Activated T-cell treated with anti-CD3 and anti-CD28 coated beads, Interleukin-2, amount 50 U/mL, for 4 hours (primary cell): ENCODE measurements at places on chromosomes 5 and 9.

GRCh38 chr5:135478938-135479337 is 26.8 kb upstream of the TIFAB start:
- DNase-seq, result no peak

- no peak for DNase-seq
Observed at GRCh38 chr5:74372502-74373064, 267.9 kb downstream of the ENC1 start.

DNA sequence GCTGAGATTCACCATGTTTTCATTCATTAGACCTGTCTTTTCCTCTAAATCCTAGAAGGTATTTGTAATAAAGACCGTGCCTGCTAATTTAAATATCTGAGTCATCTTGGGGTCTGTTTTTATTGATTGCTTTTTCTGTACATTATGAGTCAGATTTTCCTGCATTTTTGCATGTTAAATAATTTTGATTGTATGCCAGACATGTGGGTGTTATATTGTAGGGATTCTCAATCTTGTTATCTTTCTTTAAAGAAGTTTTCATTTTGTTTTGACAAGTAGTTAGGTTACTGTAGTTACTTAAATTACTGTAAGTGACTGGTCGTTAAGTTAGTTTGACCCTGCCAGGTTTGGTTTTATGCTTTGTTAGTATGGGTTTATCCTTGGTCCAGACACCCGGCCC is 35.1 kb downstream of the EXOSC2 start:
- no peak for DNase-seq

GRCh38 chr9:14693251-14693861 is at the start of gene ZDHHC21:
TSS of gene ZDHHC21 (minus strand) at chr9:14693432. CDS start at chr9:14674340, 19,092 bp downstream.
- no peak for DNase-seq

- no peak for DNase-seq
Observed at GRCh38 chr9:74867483-74867882, 20.2 kb downstream of the TRPM6 start.

GRCh38 chr5:94353605-94354004 is 264.8 kb downstream of the KIAA0825 start:
- DNase-seq, result no peak

- no peak for DNase-seq
Observed at GRCh38 chr5:115541611-115542010, 3.0 kb downstream of the FEM1C start.

DNA sequence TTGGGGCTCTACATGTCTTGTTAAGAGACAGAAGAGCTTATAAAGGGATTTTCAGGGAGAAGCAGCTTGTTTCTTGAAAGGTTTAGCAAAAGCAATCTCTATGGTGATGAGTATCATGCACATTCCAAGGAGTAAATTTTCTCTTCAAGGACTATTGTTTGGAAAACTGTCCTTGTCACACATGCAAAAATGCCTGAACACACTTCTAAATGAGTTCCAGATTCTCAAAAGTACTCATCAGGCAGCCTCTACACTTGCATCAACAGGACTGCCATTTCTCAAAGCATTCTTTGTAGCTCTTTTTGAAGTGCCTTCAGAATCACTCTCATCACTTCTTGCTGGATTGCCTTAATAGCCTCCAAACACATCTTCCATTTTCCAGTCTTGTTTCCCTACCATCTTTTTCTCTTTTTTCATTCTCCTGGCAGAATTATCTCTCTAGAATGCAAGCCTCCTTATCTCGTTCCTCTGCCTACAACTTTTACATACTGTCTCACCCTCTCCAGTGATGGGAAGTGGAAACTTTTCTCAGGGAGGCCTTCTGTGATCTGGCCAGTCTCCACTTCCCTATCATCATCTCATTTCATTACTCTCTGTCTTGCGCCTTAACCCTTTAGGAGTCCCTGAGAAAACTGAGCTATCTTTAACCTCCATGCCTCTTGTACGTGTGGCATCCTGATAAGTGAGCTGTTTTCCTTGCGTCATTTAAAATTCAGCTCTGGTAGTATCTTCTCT is 631.5 kb upstream of the TLE4 start:
- no peak for DNase-seq

DNA sequence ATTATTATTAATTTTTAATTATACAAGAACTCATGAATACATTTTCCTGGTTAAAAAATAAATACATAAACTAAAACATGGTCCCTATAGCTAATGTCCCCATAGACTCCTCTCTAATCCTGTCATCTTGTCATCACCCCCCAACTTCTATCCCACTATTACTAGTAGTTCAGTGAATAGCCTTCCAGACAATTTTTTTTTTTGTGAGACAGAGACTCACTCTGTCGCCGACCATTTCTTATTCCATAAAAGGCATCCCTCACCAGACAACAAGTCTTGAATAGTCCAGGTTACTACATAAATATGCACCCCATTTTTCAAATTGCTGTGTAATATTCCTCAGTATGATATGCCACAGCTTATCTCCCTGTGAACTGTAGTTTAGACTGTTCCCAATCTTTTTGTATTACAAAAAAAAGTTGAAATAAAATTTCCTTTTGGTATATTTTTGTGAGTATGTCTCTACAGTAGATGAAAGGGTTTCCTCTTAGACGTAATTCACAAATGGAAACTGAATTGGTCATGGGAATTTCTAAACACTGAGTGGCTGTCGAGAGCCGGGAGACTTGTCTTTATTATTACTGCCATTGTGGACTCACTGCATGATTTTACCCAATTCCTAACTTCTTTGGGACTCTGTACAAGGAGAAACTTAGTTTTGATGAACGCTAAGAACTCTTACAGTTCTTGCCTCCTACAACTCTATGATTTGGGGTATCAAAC is 6.4 kb upstream of the ABLIM3 start:
- no peak for DNase-seq

DNA sequence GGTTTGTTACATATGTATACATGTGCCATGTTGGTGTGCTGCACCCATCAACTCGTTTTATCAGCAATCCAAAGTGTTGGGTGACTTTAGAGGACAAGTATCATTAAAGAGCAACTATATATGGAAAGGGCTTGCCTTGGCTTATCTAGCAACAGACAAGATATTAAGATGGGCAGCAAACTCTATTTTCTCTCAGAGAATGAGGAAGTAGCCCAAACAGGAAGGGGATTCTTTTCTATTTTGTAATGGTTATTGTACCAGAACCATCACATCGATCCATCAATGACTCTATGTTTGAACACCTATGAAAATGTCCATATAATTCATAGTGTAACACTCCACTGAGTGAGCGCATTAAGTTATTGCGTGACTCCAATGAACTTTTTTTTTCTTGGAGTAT is 260.1 kb upstream of the SLC24A2 start:
- no peak for DNase-seq

DNA sequence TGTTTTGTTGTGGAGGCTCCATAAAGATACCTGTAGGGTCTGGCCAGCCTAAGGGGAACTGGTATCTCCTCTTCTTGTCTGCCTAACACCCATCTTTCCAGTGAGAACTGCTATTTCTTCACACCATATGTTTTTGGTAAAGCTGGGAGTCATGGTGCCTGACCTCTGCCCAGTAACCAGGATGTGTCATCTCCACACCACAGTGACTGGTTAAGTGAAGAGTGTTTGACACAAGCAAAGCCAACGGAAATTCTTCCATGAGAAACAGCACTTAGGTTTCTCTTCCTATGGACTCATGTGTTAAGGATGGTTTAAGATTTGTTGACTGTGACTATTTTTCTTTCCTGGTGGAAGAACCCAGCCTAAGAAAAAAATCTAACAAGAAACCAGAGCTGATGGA is 111.5 kb downstream of the HTR4 start:
- no peak for DNase-seq

GRCh38 chr9:137748741-137749140 is 128.8 kb upstream of the CACNA1B start:
- DNase-seq, result no peak

GRCh38 chr5:149500922-149501582 is 50.2 kb downstream of the CSNK1A1 start:
- no peak for DNase-seq

DNA sequence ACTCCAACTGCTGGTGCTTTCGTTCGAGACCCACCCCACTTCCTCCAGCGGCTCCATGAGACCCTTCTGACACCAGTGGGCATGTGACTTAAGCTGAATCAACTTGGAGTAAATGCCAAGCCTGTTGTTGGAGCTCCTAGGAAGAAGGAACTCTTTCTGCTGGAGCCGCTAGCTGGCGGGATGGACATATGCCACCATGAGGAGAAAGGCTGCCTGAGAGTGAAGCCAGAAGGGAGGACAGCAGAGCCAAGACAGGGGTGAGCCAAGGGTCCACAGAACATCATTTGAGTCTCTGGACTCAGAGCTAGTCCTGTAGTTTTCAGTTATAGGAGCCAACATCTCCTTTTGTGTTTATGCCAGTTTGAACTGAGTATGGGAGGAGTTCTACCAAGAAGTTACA is 35.9 kb downstream of the ANXA6 start:
- no peak for DNase-seq

DNA sequence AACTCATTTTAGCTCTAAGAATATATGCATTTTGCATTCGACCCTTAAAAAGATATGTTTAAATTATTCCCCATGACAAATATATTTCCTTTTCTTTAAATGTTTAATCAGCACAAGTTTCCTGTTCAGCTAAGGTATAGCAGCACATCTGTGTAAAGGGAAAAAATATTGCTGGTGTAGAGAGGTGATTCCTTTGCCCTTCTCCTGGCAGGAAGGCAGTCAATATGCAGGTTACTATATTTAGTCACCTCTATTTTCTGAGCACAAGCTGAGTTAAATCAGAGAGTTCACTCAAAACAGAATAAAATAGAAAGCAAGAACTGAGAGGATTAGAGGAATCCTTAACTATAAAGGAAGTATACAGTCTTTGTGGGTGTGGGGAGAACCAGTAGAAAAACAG is 274.4 kb upstream of the PCSK5 start:
- no peak for DNase-seq

GRCh38 chr5:177370488-177371119 is 12.9 kb downstream of the RGS14 start:
- DNase-seq, result no peak

- DNase-seq, result no peak
Observed at GRCh38 chr9:76887951-76888350, 18.0 kb downstream of the PRUNE2 start.

GRCh38 chr9:130294664-130295063 is 29.1 kb downstream of the HMCN2 start:
- no peak for DNase-seq

- DNase-seq, result no peak
Observed at GRCh38 chr5:174431504-174431903, 292.9 kb upstream of the MSX2 start.

GRCh38 chr5:83360573-83360972 is 111.0 kb upstream of the VCAN start:
- DNase-seq, result no peak

DNA sequence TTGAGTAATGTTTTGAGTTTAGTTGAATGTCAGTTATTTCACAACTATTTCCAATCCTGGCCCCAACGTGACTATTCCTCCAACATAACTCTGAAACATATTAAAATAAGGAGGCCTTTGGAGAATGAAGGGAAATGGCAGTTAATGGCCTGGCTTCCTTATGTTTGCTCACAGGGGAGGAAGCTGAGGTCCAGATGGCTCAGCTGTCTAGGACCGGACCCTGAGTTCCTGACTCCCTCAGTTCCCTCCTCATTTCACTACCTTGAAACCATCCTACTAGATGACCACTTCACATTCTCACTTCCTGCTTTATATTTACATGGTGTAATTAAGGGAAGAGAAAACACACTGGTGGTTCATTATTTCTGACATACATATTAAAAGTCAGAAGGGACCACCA is 6.6 kb downstream of the OTULINL start:
- DNase-seq, result no peak

GRCh38 chr9:18920141-18921084 is 112.6 kb downstream of the SAXO1 start:
- DNase-seq, result no peak
